Stimulated activated CD4-positive, alpha-beta T cell treated with anti-CD3 and anti-CD28 coated beads, Interleukin-12 subunit alpha, Interleukin-12 subunit beta, amount 100 ng/mL, for 48 hours (primary cell): ENCODE measurements at places on chromosomes 2 and 18.

- DNase-seq, result no peak
These were observed 240.9 kb downstream of the RNF152 start for GRCh38 chr18:61651880-61652268.

GRCh38 chr2:39657287-39657937 is 8.3 kb upstream of the TMEM178A start:
- DNase-seq, result no peak

- DNase-seq, result no peak
These were observed 81.9 kb downstream of the CD226 start for GRCh38 chr18:69865776-69866175.

DNA sequence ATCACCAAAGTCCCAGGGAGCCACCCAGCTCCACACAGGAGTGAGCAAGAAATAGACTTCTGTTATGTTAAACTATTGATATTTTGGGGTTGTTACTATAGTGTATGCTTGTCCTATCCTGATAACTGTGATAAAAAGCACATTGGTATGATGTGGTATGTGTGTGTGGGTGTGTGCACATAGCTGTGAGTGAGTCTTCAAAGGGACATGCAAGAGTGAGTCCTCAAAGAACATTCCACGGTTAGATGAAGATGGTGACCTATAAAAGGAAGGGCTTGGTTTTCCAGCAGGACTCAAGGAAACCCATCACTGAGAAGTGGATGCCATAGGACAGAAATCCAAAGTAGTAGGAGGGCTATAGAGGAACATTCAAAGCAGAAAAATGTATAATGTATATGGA is 342.9 kb downstream of the TSN start:
- DNase-seq, result no peak

DNA sequence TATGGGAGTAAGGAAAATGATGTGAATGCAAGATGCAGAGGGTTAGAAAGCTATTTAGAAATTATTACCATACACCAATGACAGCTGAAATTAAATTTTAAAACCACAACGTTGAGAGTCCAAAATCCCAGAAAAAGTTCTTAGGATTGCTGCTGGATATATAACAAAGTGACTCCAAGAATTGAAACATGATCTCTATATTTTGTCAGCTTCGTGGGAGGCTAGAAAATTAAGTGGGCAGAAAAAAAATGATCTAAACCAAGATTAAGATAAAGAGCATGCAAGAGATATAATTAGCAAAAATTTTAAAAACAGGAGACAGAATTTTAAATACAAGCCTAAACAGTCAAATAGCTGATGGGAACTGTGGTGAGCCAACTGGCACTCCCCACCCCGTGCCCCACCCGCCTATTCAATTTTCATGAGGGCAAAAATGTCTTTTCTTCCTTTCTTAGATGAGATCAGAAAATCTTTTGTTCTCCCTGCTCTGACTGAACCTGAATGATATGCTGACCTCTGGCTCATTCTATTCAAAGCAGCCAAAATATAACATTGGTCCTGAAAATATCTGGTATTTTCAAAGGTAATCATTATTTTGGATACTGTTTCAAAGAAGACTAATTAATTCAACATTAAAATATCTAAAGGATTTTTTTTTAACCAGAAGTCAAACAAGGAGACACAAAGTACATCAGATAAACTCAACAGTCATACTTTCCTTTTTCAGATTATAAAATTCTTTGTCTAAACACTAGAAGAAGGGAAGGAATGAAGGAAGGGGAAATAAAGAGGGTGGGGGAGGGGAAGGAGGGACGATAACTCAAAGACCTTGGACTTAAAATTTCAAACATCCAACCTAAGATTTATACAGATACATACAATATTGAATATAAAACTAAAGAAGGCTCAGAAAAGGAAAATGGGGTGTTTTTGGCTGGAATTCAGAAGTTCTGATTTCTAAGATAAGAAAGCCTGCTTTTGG is 12.2 kb downstream of the KANSL3 start:
- no peak for DNase-seq

- DNase-seq, result no peak
These were observed 45.4 kb downstream of the ARMC9 start for GRCh38 chr2:231243866-231244265.

GRCh38 chr18:31596081-31596872 is 4.6 kb downstream of the TTR start:
- DNase-seq, result no peak

DNA sequence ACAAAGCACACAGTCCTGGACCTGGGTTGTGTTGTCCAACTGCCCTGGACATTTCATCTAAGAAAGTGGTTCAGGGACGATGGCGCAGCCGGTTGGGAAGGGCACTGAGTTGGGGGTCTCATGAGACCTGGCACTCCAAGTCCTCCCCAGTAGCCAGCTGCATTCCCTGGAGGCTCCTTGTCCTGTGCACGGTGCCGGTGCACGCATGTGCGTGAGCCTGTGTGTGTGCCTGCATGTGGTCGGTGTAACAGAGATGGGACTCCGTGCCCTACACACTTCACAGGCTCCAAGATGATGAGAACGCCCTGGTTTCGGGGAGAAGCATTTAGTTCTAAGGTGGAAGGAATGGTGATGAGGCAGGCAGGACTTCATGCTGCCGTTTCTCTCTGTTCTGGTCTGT is 124.9 kb upstream of the PXDN start:
- DNase-seq, result no peak

- DNase-seq, result no peak
These were observed 222.3 kb downstream of the NEDD4L start for GRCh38 chr18:58266291-58266690.

DNA sequence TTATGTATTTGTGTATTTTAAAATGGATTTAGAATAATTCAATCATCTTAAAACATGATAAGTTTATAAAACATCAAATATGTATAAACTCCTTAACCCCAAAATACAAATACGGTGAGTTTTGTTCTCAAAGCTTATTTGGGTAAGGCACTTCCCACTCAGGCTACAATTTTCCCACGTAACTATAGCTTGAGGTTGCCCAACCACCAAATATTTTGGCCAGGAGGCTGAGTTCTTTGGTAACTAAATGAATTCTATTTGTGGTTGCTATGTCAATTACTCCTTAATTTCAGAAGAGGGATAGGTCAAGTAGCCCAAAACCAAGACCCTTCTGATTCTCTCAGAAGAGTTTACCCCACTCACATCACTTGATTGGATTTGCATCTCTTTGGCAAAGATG is 70.4 kb downstream of the MYL12B start:
- DNase-seq, result no peak

DNA sequence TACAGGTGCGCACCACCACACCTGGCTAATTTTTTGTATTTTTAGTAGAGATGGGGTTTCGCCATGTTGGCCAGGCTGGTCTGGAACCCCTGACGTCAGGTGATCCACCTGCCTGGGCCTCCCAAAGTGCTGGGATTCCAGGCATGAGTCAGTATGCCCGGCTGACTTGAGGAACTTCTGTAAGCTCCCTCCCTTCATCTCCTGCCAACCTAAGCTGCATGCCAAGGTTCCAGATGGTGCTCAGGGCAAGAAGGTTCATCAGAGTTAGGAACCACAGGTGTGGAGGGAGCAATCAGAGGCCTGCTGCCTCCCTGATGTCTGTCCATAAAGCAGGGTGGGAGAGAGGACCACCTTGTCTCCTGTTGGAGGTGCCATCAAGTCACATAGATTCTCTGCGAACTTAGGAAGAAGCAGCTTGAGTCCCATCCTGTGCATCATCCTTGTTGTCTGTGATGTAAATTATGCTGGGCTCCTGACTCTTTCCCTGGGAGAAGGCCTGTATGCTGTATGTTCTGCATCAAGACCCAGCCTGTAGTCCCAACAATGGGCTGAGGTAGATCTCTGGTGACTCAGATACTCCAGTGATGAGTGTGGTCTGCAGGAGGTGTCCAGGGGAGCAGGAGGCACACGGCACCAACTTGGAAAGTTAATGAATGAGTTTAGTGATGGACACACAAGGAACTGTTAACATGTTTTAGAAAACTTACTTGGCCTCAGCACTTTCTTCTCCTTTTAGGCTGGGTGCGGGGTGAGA is 53.1 kb downstream of the TMEM17 start:
- no peak for DNase-seq

GRCh38 chr2:53021292-53021691 is 746.3 kb upstream of the CHAC2 start:
- no peak for DNase-seq

DNA sequence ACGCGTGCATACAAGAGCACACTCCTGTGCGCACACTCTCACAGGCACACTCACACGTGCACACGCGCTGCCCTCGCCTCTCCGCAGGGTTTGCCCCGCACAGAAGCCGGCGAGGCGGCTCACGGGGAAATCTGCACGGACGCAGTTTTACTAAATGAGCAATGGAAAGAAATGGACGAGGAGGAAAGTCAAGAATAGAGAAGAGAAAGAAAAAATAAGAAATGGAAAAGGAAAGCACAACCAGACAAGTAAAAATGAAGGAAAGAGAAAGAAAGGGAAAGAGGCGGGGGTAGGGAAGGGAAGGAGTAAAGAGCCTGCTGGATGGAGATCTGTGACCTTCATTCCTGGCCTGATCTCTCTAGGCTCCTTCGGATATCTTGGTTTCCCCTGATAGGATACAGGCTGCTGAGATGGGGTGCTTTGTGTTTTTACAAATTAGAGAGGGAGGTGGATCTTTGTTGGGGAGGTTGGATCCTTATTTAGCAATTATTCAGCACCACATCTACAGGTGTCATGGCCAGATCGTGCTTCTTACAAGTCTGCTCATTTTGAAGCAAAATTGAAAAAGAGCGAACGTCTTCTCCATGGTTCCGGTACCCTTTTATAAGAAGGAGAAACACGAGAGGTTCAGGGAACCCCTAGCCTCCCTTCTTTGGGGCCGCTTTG is 693 bp upstream of the LRP2 start:
- no peak for DNase-seq

DNA sequence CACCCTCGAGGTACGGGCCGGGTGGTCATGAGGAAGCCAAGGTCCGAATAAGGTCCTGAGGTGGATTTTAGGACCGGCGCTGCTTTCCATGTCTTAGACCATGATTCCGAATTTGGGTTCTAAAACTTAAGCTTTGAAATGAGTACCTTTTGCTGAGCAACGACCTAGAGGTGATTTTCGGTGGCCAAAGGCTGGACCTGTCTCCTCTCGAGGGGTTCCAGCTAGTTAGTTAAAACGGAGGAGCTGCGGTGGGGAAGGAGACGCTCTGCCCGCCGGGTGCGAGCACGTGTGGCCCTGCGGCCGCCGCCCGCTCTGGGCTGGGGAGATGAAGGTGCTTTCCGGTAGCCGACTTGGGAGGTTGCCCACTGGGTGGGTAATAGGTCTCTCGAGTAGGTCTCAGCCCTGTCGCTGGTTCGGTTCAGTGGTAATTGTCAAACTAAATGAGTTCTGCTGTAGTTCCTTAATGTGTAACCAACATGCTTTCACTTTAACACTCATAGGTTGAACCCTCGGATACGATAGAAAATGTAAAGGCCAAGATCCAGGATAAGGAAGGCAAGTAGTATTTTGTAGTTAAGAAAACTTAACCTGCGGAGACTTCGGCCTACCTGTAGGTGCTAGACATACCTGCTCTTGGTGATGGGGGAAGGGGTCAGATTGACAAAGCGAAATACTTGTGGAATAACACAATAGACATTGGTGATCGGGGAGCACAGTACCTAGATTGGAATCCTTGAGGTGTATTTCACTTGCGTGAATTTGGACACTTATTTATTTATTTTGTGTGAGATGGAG is 572 bp downstream of the RPS27A start:
- DNase-seq, result peak; percentile 42

DNA sequence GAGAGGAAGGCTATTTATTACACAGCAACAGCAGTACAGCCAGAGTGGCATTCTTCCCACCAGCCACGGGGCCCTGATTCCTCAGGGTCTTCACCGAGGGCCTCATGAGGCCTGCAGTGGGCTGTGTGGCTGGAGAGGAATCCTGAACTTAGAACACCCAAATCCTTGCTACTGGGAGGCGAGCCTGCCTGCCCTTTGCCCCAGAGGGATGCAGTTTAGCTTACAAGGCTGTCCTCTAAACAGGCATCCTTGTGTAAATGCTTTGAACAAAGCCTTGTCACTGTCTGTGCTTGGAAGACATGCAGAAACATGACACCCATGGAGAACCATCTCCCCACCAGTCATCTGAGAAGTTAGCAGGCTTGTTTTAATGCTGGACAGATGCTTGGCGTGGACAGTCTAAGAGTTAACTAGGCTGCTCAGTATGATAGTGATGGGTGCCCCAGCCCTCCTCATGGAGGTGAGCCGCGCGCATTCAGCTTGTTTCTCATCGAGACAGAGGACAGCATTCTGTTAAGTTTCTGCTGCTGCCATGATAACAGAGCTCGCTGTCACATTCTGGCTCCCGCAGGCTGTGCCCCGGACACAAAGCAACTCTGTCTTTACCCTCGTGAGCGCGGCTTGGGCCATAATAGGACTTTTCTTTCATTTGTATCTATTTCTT is 42.9 kb downstream of the ADI1 start:
- no peak for DNase-seq

- DNase-seq, result no peak
These were observed 396.4 kb downstream of the PIK3C3 start for GRCh38 chr18:42351455-42351854.

DNA sequence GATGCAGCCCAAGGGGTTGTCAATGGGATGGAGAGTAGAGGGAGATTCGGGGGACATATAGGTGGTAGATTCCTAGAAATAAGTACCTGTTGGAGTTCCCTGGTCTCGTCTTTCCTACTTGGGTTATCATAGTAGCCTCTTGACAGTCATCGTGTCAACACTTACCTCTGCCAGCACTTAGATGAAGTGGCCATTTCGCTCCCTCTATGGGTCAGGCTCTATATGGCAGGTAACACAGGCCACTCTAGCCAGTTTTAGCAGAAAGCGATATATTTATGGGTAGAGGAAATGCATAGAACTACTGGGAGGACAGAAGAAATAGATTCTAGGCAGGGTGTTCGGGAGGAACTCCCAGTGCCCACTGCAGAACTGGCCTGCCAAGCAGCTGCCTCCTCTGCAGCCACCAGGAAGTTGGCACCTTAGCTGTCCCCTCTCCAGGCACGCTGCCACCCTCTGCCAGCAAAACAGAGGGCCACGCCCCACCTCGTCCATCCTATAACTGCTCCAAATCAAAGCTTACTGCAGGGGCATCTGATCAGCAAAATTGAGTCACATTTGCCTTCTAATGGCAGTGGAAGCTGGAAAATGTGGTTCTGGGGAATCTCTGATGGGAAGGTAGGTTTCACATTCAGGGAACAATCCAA is 181.3 kb downstream of the INSIG2 start:
- DNase-seq, result no peak
